ENCODE measurements at places on chromosomes 1 and 21.

GRCh38 chr1:35881850-35882273 is 1.1 kb upstream of the AGO1 start:
- DNase-seq, result no peak

- DNase-seq, result no peak
Measured at GRCh38 chr1:188122646-188123045, 1293.9 kb downstream of the PLA2G4A start.

- DNase-seq, result no peak
Measured at GRCh38 chr1:205704903-205705302, 24.6 kb upstream of the SLC45A3 start.

DNA sequence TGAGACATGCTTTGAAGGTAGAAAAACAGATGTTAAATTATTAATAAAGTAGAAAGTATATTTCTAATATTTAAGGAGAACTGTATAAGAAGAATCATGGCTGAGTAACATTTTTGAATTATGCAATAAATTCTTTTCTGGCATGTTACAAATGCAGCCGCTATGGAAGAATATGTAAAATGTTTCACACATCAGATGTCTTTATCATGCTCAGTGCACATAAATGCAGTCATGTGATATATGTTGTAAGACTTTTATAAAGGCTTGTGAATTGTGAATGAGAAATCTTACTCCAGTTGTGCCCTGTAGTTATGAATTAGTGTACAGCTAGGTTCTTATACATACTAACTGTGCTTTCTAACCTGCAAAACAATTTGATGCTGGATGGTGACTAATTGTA is 53.5 kb downstream of the LRRC8B start:
- no peak for DNase-seq

- no peak for DNase-seq
Measured at GRCh38 chr1:53684741-53685140, 54.2 kb downstream of the GLIS1 start.

DNA sequence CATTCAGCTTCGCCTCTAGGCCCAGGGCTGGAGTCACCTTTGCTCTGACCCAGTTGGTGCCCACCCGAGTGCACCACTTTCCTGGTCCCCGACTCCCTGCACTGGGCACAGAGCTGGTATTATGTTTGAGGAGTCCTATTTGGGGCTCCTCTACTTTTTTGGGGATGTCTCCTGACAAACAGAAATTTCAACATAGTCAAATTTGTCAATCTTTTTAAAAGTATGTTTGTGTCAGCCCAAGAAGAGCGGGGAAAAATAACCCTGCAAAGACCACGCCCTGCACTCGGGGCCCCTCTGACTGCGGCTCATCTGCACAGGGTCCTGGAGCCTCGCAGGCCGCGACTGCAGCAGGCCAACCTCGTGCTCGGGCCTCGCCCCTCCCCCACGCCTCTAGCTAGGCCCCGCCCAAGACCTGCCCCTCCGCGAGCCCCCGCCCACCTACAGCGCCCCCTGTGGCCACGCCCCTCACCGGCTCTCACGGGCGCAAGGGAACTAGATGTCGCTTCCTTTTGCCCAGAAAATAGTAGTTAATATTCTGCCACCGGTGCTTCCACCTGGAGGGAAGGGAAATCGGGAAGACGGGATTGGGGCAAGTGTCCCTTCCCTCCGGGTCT is 11.4 kb downstream of the FAM229A start:
- DNase-seq, result no peak

DNA sequence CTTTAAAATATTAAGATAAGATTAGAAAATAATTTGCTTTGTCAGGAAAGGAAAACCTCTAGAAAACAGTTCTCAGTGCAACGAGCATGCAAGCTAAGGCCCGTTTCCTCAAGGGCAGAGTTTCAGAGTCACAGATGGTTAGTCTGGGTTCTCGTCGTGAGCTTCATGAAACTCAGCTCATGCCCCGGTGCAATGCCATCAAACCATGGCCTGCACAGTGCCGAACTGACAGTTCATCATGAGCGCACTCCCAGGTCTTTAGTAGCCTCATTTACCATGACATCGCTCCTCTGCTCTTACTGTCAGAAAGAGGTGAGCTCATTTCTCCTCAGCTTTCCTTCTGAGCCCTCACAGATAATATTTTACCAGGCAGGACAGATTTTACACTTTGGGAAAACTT is 319.2 kb downstream of the NTNG1 start:
- DNase-seq, result no peak

GRCh38 chr1:109923131-109923945 is 12.7 kb downstream of the CSF1 start:
- DNase-seq, result no peak
